Activated CD4-positive, alpha-beta T cell treated with anti-CD3 and anti-CD28 coated beads for 4 hours (primary cell): ENCODE measurements at places on chromosomes 12 and 14.

DNA sequence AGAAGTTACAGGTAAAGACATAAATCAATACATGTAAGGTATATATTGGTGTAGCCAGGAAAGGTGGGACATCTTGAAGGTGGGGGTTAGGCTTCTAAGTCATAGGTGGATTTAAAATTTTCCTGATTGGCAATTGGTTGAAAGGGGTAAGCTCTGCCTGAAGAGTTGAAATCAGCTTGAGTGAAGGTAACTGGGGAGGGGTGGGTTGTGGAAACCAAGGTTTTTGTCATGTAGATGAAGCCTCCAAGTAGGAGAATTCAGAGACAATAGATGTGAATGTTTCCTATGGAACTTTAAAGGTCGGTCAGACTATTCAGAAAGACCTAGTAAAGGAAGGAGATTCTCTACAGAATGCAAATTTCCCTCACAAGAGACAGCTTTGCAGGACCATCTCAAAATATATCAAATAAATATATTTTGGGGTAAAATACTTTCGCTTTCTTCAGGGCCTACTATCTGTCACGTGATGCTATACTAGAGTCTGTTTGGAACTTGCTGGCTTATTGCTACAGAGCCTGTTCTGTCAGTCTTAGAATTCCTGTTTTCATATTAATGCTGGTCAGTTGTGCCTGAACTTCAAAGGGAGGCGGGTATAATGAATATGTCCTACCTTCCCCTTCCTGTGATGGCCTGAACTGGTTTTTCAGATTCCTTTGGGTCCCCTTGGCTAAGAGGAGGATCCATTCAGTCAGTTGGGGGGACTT is 20.6 kb upstream of the SPATA7 start:
- no peak for DNase-seq

GRCh38 chr12:52061470-52062166 is 8.2 kb upstream of the ATG101 start:
- DNase-seq = no peak

DNA sequence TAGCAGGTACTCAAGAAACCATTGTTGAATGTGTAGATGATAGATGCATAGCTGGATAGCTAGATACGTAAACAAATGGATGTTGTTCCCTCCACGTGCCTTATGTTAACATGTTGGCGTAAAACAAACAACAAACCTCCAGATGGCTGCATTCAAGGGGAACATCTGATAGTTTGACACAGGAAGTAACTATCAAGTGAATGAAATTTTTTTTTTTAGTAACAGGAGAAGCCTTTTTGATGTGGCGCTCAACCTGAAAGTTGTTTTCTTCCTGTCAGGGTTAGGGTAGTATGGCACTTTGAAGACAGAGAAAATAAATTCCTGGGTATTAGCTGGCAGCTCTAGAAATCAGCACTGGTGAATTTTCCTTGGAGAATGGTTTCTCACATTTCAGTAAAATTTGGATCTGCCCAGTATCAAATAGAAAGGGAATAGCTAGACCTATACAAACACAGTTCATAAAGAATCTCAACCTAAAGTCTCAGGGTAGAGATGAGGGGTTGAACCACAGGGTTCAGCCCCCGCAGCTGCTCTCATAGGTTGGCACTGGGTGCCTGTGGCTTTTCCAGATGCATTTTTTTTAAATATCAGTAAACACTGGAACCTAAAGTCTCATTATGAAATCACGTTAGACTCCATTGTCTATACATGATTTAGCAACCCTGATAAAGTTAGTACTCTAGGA is 18.8 kb upstream of the RAP1B start:
- peak; percentile 27 for DNase-seq

DNA sequence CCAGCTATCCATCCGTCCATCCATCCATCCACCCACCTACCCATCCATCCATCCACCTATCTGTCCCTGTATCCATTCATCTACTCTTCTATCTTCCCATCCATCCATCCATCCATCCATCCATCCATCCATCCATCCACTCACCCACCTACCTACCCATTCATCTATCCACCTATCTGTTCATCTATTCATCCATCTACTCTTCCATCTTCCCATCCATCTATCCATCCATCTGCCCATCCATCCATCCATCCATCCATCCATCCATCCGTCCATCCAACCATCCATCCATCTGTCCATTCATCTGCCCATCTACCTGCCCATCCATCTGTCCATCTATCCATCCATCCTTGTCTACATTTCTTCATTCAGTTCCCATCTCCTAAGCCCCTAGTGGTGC is 17.8 kb upstream of the HHIPL1 start:
- DNase-seq = no peak

DNA sequence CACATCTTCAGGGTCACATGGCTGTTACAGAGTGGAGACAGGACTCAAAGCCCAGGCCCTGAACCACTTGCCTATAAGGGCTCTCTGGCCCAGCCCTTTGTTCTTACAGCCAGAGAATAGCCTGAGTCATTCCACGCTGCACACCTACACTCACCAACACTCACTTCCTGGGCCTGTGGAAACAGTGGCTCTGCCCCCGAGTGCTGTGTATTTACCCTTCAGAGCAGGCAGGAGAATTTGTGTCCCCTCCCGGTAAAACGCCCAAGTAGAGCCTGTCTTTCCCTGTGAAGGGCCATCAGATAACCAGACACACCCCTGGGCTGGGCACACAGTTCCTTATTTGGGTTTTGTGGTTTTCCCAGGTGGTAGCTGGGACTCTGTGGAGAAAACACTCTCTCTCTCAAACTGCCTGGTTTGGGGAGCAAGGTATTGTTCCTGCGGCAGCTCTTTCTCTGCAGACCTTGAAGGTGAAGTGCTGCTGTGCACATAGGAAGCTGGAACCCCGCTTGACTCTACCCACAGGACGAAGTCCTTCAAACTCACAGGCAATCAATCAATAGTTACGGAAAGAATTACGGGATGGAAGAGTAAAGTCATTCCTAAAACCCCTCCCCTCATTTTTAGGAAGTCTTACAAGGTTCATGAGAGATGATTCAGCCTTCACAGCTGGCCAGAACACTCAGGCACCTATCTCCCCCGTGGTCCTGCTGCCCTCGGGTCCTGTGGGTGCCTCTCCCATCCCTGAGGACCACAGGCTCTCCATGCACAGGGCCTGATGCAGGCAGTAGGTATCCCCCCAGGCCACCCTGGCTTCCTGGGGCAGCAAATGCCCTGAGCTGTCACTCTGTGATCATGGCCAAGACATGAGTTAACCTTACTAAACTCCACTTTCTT is 20.3 kb downstream of the FIGNL2 start:
- DNase-seq = peak; percentile 57

DNA sequence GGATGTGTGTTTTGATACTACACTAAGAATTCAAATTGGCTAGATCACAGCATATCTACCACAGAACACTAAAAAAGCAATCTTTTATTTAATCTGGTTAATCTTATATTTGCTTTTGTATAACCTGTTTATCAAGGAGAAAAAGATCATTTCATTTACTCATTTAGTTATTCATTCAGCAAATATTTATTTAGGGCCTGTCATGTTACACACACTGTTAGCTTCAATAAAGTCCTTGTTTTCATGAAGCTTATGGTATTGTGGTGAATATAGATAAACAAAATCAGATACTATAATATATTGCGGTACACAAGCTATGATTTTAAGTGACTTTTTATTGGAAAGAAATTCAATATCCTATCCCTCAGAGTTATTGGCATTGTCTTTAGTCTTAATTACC is 350.8 kb downstream of the LRFN5 start:
- no peak for DNase-seq

GRCh38 chr12:105084251-105085250 is at the start of gene ALDH1L2:
Gene ALDH1L2, minus strand, starts transcription at chr12:105084458. Its CDS starts 22 bp downstream, at chr12:105084436.
- DNase-seq = peak; percentile 32

- DNase-seq = no peak
Measured at GRCh38 chr12:78680596-78680995, 184.0 kb upstream of the SYT1 start.

DNA sequence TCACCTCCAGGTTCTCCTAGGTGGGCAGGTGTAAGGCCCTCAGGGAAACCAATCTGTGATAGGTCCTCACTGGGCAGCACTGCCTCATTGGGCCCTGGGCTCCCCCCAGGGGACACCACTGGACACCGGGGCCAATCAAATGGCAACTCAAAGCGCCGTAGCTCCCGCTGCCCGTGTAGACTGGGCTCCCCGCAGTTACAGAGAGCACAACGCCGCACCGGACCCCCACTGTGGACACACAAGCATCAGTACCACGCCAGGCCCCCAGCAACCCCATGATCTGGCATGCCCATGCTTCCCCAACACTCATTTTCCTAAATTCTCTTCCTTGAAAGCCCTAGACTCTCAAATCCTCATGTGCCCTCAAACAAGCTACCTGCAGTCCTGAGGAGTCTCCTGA is 6.1 kb downstream of the KMT2D start:
- DNase-seq = no peak
